ENCODE measurements at places on chromosomes 2 and 18.

GRCh38 chr18:47345291-47345690 lies 93.8 kb upstream of the SKOR2 start:
- DNase-seq, result no peak

DNA sequence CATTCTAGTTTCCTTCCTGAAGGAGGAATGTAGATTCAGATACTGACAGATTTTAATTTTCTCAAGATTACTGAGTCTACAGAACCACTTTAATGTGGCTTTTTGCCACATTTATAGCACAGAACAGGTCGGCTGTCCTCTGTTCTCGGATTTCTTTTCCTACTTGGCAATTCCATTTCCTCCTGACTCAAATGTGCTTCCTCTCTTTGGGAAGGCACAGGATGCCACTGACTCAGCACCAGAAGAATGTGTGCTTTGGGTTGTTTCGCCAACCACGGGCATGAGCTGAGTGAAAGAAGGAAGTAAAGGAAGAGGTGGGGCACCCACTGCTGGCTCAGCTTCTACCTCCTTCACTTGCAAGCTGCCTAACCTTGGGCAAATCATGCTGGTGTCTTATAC lies 970.6 kb upstream of the ACVR2A start:
- DNase-seq, result no peak

DNA sequence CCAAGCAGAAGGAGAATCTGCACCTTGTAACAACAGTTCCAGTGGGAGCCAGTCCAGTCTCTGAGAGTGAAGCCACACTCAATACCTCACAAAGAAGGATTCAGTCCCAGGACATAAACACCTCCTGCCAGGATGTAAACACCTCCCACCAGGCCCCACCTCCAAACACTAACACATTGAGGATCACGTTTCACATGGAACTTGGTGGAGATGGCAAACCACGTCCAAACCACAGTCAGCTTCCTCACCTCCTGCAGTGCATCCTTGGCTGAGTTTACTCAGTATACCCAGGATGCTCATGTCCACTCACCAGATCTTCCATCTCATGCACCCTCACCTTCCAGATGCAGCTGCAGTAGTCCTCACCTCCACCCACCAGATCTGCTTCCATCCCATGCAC lies 37.8 kb upstream of the TMEM18 start:
- DNase-seq, result no peak

DNA sequence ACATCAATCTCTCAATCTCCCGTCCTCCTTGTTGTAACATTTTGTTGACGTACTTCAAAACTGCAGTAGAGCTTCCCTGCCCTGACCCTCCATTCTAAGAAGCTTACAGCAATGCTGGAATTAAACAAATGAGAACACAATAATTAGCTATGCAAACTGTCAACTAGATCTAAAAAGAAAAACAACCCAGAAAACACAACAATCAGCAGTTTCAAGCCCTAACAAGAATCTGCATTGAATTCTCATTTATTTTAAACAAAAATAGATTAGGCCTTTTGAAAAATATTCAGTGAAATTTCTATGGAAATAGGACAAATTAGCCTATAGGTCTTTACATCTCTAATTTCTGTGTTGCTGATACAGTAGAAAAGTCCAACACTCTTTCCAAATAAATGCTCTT lies 807.0 kb upstream of the FSHR start:
- no peak for DNase-seq

- no peak for DNase-seq
Observed at GRCh38 chr18:66623821-66624220, 19.9 kb upstream of the CDH19 start.

- DNase-seq, result no peak
Observed at GRCh38 chr2:159542101-159542500, 74.2 kb downstream of the BAZ2B start.

DNA sequence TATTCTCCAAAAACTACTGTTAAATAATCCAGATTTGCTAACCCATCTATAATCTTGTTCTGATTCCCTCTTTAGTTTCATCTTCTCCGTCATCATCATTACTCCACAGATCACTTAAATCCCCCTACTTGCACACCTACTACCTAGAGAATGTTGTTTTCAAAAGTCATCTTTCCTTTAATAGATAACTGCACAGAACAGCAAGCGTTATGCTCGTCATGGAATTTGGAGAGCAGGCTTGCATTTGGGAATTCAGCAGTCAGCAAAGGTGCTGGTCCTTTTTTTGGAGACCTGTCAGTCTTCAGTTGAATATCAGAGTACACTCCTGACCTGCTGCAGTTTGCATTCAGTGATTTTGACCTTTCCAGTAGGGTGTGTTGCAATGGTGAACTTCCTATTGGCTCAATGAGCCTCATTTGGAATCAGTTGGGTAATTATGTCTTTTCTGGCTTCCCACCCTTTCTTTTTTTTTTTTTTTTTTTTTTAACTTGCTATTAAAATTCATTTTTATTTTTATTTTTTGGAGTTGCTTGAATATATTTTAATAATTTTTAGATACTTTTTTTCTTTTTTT lies 110.6 kb downstream of the HNRNPLL start:
- no peak for DNase-seq

DNA sequence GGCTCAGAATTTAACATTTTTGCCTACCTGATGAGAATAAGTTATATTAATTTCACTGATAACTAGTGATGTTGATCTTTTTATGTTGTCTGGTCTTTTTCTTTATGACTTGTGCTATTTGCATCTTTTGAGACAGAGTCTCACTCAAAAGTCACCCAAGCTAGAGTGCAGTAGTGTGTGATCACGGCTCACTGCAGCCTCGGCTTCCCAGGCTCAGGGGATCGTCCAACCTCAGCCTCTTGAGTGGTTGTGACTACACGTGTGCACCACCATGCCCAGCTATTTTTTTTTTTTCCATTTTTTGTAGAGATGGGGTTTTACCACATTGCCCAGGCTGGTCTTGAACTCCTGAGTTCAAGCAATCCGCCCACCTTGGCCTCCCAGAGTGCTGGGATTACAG lies 7.5 kb downstream of the SMCHD1 start:
- no peak for DNase-seq

DNA sequence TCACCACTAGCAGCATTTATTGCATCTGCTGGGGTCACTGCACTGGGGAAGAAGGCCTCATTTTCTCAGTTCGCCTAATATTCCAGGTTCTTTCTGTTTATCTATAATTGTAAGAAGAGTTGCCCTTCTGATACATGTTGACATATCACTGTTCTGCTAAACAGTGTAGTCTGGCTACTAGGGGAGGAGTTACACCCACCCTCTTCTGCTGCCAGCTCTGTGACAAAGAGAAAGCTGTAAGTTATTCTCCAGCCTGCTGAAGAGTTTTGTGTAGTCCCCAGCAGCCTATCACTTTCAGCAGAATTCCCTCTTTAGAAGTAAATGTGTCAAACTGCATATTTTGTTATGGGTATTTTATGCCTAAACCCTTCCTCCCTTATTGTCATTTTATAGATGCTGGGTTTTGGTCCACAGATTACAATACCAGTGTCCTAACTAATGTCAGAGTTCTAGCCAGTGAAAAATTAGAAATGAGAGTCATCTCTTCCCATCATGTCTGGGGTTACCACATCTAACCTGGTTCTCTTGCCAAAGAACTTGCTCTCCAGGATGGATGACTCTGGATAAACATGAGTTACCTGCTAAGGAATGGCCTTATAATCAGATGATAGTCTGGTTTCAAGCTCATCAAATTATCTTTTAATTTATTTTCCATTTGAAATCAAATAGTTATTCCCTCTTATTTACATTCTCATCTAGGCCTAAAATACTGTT lies 5.6 kb upstream of the MBOAT2 start:
- DNase-seq, result no peak

DNA sequence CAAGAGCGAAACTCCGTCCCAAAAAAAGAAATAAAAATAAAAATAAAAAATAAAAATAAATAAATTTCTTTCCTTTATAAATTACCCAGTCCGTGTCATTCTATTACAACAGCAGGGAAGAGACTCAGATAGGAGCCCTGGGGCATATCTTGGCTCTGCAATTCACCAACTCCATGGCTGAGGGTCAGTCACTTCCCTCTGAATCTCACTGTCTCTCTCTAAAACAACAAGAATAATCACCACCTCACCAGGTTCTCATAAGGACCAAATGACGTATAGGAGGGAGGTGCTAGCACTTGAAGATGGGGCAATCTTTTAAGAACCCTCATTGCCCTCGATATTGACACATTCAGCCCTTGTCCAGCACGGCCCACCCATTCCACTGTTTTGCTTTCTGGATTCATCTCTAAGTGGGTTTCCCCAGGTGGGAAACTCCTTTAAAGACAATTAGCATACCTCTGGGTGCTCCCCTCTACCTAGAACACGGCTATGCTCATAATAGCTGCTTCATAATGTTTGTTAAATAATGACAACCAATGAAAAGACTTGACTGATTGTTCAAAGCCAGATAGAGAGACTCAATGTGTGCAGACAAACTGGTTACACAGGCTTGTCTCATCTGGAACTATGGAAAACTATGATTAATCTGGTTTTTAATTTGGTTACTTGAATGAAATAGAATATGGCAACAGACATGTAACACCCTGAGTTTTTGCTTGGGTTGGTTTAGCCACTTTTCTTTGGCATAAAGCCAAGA lies 15.1 kb downstream of the MYCN start:
- no peak for DNase-seq

GRCh38 chr2:104707056-104707455 lies 146.9 kb upstream of the POU3F3 start:
- no peak for DNase-seq

DNA sequence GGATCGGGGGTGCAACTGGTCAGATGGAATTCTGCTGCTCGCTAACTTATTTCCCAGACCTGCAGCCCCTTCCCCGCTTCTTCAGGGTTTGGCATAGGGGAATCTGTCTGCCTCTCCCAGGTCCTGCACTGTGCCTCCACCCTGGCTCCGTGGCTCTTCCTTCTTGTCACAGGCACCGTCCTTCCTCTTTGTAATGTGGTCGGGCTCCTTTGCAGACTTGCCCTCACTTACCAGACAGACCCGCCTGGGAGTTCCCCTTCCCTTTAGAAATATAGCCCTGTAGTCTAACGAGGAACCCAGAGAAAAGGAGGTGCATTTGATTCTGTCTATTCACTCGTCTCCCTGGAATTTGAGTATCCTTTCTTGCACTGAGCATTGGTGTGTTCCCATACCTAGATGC lies 63.9 kb upstream of the PAX8 start:
- DNase-seq, result no peak

- peak; percentile 13 for DNase-seq
Observed at GRCh38 chr2:10382354-10383061, 65.6 kb downstream of the ODC1 start.

DNA sequence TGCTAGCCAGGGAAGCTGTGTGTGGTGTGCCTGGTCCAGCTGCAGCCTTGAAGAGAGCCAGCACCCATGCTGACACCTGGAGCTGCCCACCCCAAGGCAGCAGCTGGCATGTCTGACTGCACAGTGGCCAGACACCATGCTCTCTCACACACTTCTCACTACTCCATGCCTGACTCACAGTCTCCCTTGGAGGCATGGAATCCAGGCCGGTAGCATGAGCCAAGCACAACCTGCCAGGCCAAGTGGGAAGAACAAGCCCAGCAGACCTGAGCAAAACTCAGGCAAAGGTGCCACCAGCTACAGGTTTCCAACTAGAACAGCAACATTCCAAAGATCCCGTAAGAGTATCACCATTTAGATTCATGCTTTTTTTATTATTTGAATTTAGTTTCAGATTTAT lies 625.3 kb upstream of the LRRTM4 start:
- no peak for DNase-seq

- DNase-seq, result no peak
Observed at GRCh38 chr2:52145005-52145404, 1113.1 kb upstream of the NRXN1 start.

- no peak for DNase-seq
Observed at GRCh38 chr2:156703642-156704041, 267.5 kb downstream of the GPD2 start.

- DNase-seq, result no peak
Observed at GRCh38 chr18:36329684-36330434, 32.3 kb downstream of the FHOD3 start.

GRCh38 chr2:209976698-209977385 lies 25.6 kb upstream of the RPE start:
- DNase-seq, result no peak

DNA sequence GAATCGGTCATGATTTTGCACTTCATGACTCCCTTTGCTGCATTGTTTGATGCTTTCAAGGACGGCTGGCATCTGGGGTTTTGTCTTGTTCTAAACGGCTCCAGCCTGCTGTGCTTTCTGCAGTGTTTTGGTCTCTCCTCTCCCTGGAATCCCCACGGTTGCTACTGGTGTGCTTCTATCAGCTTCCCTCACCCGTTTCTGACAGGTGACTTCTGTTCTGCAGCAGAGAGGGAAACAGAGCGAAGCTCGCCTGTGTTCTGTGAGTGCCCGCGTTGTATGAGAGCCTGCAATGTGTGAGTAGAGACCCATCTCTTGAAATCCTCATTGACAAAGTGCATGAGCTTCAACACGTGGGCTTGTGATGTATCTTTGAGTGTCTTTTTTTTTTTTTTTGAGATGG lies 102.8 kb downstream of the DCDC2C start:
- no peak for DNase-seq

GRCh38 chr2:158894078-158894477 lies 74.4 kb upstream of the TANC1 start:
- no peak for DNase-seq

DNA sequence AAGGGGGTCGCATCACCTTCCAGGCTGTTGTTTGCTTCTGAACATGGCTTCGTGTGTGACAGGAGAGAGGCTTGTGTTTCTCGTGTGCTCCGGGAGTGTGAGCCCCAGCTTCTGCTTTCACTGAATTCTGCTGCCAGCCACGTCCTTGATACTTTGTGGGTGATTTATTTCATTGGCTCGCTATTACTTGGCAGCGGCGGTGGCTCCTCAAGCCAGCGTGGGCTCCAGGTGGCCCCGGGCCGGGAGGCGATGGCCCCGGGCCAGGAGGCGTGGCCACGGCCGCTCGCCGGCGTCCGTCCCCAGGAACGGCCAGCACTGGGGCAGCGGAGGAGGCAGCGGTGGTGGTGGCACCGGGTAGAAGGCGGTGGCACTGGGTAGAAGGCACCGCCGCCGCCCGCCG lies 63.1 kb downstream of the NAPG start:
- no peak for DNase-seq

- DNase-seq, result no peak
Observed at GRCh38 chr2:23544589-23545295, 159.8 kb downstream of the KLHL29 start.

- no peak for DNase-seq
Observed at GRCh38 chr2:76446872-76447271, 736.2 kb upstream of the GCFC2 start.
